Left ventricle myocardium inferior (tissue), 1 donor: ENCODE measurements at places on chromosomes 5 and 9.

DNA sequence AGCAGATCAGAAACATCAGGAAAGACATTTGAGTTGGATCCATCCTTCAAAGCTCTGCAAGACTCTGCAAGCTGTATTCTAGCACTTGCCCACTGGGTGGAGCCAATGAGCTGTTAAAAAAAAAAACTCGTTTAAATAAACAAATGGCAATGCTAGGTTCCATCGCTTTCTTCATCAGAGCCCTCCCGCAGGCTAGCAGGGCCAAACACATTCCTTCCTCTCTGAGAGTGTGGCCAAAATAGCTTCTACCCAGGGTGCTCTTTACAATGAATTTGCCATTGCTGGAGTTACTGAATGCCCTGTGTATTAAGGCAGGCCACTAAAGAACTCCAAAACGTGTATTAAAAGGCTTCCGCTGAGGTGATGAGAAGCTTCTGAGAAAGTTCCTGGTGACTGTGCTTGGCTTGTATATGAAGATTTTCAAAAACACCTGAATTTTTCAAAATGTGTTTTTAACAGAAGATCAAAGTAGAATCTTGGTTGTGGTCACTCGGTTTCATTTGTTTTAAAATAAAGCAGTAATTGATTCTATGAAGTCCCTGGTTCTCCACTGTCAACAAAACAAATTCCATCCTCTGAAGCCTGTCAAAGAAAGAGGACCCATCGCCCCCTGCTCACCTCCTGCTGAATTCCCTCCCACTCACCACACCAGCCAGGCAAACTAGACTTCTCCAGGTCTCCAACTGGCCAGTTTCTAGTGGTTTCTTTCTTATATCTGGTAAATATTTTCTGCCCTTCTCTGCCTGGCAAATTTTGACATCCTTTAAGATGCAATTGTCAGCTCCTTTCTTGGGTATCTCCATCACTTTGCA is 36.5 kb upstream of the EQTN start:
- peak; percentile 46 for DNase-seq

- no peak for DNase-seq
Measured at GRCh38 chr5:95035891-95036685, 248.8 kb downstream of the MCTP1 start.

DNA sequence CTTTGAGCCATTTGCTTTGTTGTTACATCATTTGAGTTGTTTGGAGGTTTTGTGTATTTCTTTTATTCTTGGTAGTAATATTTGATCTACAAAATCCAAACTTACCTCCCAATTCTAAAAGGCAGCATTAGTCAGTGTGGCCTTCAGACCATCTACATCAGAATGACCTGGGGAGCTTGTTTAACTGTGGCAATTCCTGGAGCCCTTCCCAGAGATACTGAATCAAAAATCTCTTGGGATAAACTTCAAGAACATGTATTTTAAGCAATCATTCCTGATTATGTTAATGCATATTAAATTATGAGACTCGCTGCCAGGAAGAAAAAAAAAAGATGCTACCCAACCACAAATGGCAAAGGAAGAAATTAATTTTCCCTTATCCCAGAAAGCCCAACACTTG is 268.9 kb upstream of the PDE4D start:
- no peak for DNase-seq

DNA sequence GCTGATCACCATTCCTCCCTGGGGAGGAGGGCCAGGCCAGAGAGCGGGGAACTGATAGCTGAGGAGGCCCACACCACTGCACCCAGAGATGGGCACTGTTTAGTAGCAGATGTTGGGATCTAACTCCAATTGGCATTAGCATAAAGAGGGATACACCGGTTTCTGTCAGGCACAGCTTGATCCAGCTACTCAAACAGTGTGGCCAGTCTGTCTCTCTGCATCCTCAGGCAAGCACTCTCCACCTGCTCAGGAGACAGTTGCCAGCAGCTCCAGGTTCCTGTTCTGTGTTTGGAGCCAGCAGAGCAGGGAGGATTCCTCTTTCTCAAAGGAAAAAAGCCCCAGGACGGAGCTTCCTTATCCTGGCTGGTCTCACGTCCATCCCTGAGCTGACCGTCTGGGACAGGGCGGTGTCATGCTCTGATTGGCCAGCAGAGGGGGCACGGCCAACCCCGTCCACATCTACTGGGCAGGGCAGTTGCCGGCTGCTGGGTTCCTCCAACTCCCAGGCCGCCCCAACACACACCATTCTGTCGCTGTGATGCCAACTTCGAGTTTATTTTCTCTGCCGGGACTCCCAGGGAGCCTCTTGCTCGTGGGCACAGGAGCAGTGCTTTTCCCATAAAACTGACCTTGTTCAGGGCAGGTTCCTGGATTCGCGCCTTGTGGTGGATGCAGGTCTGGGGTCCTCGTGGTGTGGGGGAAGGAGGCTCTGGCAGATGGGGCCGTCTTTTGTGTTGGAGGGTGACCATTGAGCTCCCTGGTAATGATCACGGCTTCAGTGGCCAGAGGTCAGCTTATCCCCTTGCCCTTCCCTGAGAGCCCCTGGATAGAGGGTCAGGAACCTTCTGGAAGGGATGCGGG is 47.9 kb downstream of the COL5A1 start:
- DNase-seq: peak; percentile 70

DNA sequence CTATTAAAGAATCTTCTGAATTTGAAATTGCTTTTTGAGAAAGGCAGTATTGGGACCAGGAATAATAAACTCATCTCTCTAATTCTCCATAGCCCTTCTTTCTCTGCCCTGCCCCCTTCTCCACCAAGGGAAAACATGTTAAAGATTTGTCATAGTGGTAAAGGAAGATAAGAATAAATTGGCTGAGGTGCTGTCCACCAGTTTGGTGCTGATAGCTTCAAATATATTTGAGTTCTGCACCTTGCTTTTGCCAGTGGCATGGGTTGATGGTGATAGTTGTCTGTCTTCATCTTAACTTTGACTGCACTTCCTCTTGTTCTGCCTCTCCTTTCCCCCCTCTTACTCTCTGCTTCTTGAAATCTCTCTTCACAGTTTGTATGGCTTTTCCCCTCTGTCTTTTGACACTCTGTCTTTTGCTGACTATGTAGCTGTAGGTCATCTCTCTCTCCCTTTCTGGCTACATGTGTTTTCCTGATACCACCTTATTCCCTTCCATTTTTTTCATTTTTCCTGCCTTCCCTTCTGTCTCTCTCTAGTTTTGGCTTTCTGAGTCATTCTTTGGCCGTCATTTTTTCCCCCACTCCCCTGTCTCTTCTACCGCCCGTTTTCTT is 56.6 kb downstream of the NDUFS4 start:
- DNase-seq: no peak

- DNase-seq: no peak
Measured at GRCh38 chr5:151167022-151167421, 9.4 kb upstream of the ANXA6 start.

GRCh38 chr9:124020520-124021384 is 9.2 kb downstream of the LHX2 start:
- DNase-seq: no peak

- DNase-seq: no peak
Measured at GRCh38 chr9:109574061-109574882, 76.2 kb upstream of the PTPN3 start.

GRCh38 chr9:121937240-121937639 is 155.9 kb downstream of the TTLL11 start:
- no peak for DNase-seq

GRCh38 chr5:147479949-147480348 is 29.9 kb downstream of the DPYSL3 start:
- DNase-seq: no peak

GRCh38 chr9:132487351-132487791 is 77.4 kb downstream of the CFAP77 start:
- DNase-seq: no peak

GRCh38 chr5:154298065-154298464 is 107.5 kb downstream of the GALNT10 start:
- no peak for DNase-seq
